GM12878 (cell line): ENCODE measurements at places on chromosomes 3 and 15.
A peak's percentile ranks its signal among the peaks of the same experiment; 100 is the strongest.

GRCh38 chr15:80121546-80121945 lies 31.3 kb upstream of the FAH start:
- H3K4me3 ChIP-seq: no peak overlapping the region
- no peaks in the 10 kb centered on the region for H3K4me1 ChIP-seq
- no peak for DNase-seq

DNA sequence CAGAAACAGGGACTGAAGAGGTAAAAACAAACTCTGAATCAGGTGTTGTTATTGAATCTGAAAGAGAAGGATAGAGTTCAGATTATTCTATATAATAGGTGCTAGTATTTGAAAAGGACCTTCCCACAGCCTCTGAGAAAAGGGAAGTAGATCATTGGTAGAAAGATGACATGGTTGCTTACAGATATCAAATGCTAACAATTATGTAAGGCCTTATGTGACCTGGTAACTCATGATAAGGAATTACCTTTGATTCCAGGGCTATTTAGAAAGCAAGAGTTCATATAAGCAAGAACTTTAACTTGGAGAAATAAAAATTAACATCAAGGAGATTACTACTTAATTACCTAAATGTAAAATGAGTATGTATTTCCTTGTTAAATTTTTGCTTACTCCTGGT lies 7.6 kb downstream of the SLC27A2 start:
- H3K36me3 ChIP-seq: no peaks in the 10 kb centered on the region
- H3K27ac ChIP-seq: no peak overlapping the region
- no peak for DNase-seq
- no peaks in the 10 kb centered on the region for H3K27me3 ChIP-seq
- no peak overlapping the region for H3K4me3 ChIP-seq

GRCh38 chr3:61141697-61142096 lies 109.6 kb downstream of the FHIT start:
- no peaks in the 10 kb centered on the region for H3K4me1 ChIP-seq
- no peaks in the 10 kb centered on the region for H3K36me3 ChIP-seq
- no peak overlapping the region for H3K4me3 ChIP-seq

DNA sequence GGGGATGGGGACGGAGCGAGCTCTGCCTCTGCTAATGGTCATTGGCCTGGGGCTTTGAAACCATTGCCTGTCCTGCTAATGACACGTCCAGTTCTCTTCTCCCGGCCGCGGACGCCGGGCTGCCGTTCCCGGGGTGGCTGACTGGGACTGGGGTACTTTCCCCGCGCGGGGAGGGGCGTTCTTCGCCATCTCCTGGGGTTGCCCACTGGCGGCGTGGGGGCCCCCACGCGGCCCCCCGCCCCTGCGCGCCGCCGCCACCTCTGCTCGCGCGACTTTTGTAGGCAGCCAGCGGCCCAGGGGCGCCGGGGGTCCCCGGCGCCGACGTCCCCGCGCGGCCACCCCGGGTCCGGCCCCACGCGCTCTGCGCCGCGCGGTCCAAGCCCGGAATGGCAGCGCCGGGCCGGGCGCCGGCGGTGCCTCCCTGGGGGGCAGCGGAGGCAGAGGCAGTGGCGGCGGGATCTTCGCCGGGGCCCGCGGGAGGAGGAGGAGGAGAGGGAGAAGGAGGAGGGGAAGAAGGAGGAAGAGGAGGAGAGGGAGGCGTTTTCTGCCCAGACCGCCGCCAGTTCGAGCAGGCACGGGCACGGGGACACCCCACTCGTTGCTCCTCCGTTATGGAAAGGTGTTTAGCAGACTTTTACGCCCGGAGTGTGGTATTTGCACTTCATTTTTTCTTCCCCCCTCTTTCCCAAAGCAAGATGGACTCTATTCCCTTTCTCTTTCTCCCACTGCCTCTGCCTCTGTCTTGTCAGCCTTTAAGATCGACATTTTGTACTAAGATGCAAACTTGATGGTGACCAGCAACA lies 2.3 kb downstream of the BBX start:
- DNase-seq: no peak
- peak overlapping the region; percentile 85 for H3K4me3 ChIP-seq
- H3K4me1 ChIP-seq: peaks cover 10% of the 10 kb centered on the region; the same call in 1 of the 2 replicates

DNA sequence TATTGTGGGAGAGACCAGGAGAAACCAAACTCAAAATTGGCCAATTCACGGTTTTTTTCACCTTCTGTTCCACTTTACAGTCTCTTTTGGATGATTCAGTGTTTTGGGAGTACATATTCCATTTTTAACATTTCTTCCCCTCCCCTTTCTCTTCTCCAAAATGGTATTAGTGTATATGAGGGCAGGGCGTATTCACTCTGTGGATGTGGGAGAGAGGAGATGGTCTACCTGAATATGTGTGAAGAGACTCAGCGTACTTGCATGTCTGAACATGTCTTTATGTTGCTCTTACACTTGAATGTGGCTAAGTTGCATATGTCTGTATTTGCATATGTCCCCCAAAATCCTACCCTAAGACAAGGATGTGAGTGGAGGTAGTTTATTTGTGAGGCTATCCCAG lies 291.0 kb upstream of the PPP2R3A start:
- H3K27ac ChIP-seq: no peak overlapping the region
- H3K27me3 ChIP-seq: no peaks in the 10 kb centered on the region
- no peaks in the 10 kb centered on the region for H3K4me1 ChIP-seq

DNA sequence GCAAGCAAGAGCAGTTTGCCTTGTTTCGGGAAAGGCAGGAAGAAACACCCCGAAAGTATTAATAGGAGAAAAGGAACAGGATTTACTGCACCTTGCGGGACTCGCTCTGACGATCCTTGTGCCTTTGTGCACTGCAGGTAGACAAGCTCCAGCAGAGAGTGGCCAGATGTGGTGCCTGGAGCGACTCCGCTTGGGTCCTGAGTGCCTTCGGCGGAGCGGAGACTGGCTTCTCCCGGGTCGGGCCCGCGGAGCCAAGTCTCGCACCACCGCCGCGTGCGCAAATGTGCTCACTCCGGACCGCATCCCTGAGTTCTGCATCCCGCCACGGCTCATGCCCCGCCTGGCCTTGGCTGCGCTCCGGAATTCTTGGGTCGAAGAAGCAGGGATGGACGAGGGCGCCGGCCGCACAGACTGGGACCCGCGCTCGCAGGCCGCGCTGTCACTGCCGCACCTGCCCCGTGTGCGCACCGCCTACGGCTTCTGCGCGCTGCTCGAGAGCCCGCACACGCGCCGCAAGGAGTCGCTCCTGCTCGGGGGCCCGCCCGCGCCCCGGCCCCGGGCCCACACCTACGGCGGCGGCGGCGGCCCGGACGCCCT lies 769 bp downstream of the C2CD4A start:
- peaks cover 8% of the 10 kb centered on the region for H3K27me3 ChIP-seq
- no peak overlapping the region for H3K27ac ChIP-seq
- DNase-seq: no peak
- no peaks in the 10 kb centered on the region for H3K36me3 ChIP-seq

GRCh38 chr3:53813876-53814275 lies 32.3 kb downstream of the CHDH start:
- H3K36me3 ChIP-seq: peaks cover 2% of the 10 kb centered on the region
- H3K4me1 ChIP-seq: no peaks in the 10 kb centered on the region
- H3K27ac ChIP-seq: no peak overlapping the region
- no peak for DNase-seq

- H3K27ac ChIP-seq: no peak overlapping the region
- no peaks in the 10 kb centered on the region for H3K27me3 ChIP-seq
- no peaks in the 10 kb centered on the region for H3K4me1 ChIP-seq
These were observed 40.5 kb upstream of the ARPP21 start for GRCh38 chr3:35598804-35599203.

GRCh38 chr3:194187233-194187944 lies 51.4 kb downstream of the HES1 start:
- no peak overlapping the region for H3K4me3 ChIP-seq
- no peaks in the 10 kb centered on the region for H3K36me3 ChIP-seq
- H3K4me1 ChIP-seq: no peaks in the 10 kb centered on the region
- DNase-seq: no peak
- H3K27me3 ChIP-seq: no peaks in the 10 kb centered on the region

DNA sequence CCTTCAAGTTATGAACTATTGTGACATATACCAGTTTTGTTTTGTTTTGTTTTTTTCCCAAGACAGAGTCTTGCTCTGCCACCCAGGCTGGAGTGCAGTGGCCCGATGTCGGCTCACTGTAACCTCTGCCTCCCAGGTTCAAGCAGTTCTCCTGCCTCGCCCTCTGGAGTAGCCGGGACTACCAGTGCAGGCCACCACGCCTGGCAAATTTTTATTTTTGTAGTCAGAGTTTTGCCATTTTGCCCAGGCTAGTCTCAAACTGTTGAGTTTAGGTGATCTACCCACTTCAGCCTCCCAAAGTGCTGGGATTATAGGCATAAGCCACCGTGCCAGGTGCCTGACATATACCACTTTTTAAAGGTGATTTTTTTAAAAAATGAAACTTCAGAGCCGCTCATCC lies 74.6 kb downstream of the ARRDC4 start:
- no peaks in the 10 kb centered on the region for H3K27me3 ChIP-seq
- H3K4me1 ChIP-seq: no peaks in the 10 kb centered on the region
- no peaks in the 10 kb centered on the region for H3K36me3 ChIP-seq
- H3K4me3 ChIP-seq: no peak overlapping the region

DNA sequence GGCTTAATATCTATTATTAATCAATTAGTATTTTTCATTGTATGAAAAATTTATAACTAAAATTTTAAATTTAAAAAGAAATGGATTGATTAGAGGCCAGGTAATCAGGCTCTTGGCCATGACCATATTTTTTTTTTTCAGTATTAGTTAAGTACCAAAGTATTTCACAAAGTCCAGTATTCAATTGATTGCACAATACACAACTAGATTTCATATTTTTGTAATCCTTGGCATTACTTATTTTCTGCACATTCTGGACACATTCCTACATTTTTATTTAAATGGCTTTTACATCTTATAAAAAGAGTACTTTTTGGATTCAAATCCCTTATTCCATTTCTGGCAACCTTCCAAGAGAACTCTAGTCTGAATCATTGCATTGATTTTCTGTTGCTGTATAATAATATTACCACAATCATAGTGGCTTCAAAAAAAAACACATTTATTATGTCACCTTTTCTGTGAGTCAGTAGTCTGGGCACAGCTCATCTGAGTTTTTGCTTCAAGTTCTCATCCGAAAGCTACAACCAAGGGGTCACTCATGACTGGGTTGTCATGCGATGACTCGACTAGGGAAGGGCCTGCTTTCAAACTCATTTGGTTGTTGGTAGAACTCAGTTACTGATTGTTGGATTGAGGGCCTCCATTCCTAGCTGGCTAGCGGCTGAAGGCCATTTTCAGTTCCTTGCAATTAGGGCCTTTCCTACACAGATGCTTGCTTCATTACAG lies 90.7 kb downstream of the CNTN6 start:
- no peak overlapping the region for H3K27ac ChIP-seq
- H3K4me3 ChIP-seq: no peak overlapping the region
- no peaks in the 10 kb centered on the region for H3K27me3 ChIP-seq
- no peaks in the 10 kb centered on the region for H3K4me1 ChIP-seq

DNA sequence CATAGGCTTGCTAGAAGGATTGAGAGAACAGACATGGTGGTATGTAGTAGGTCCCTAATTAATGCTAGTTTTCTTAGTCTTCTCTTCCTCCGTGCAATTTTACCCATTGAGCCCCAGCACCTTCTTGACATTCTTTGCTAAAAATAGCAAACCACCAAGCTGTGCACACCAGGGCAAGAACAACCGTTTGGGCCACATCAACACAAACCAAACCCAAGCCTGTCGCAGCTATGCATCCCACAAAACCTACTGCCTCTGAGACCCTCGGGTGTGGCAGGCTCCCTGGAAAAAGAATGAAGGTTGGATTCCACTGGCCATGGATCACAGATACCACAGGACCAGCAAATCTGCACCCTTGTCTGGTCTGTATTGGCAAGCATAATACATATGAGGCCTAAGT lies 27.1 kb downstream of the HEG1 start:
- H3K4me1 ChIP-seq: peaks cover 8% of the 10 kb centered on the region
- no peak overlapping the region for H3K27ac ChIP-seq
- H3K27me3 ChIP-seq: no peaks in the 10 kb centered on the region
- H3K36me3 ChIP-seq: peaks cover 34% of the 10 kb centered on the region
- no peak for DNase-seq
